ENCODE measurements at places on chromosomes 16 and 17.

- DNase-seq: no peak
Measured at GRCh38 chr17:61466246-61466645, 14.0 kb downstream of the TBX4 start.

DNA sequence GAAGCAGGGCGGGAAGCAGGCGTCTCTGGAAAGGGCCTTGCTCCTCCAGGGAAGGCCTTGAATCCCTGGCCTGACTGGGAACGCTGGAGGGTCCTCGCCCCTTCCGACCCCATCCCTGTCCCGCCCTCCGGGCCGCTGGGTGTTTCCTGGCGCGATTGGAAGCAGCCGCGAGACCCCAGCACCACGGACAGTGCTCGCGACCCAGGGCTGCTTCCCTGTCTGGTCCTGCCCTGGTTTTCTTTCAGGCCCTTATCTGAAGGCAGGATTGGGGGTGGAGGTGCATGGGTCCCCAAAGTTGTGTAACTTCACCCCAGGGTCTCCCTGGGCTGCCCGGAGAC, 2.1 kb downstream of the MGAT5B start:
- no peak for DNase-seq

DNA sequence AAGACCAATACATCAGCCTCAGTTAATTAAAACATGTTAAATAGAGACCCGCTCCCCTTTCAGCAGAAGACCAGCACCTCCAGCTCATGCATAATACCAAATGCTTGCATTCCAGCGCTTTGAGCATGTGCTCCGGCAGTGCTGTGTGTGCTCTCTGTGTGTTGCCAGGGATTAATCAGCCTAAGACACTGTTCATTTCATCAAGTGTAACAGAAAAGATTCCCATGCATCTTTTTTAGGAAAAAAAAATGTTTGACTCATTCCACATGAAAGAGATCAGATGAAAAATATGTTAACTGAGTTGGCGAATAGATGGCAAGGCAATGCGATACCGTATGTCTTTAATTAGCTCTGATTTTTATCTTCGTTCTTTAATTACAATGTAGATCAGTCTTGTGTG, 187.6 kb downstream of the RPTOR start:
- DNase-seq: peak; percentile 90

GRCh38 chr17:42928714-42929496, 28.3 kb downstream of the G6PC1 start:
- DNase-seq: peak; percentile 58

GRCh38 chr16:78142788-78143187, 43.3 kb downstream of the WWOX start:
- no peak for DNase-seq

DNA sequence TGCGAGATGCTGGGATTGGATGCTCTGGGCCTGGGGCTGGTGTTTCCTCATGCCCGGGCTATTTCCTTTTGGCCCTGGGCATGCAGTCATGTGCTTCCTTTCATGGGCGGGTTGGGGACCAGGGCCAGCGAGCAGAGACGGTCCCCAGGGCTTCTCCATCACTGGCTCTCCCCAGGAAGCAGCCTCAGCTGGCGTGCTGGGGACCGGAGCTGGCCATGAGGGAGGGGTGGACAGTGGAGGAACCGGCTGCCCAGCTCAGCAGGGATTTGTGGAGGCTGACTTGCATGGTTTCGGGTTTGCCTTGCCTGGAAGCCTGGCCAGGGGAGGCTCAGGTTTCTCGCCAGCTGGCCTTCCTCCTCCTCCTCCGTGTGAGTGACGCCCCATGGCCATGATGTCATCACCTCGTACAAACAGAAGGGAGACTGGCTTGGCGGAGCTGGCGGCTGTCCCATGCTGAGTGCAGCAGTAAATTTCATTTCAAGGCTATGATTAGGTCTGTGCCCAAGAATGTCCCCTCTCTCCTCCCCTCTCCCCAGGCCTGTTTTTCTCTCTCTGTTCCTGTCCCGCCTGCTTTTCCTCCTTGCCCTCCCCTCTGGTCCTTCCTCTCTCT, 8.9 kb upstream of the TIMP2 start:
- peak; percentile 99 for DNase-seq

GRCh38 chr17:50681263-50682200, 26.2 kb downstream of the ANKRD40 start:
- peak; percentile 72 for DNase-seq

DNA sequence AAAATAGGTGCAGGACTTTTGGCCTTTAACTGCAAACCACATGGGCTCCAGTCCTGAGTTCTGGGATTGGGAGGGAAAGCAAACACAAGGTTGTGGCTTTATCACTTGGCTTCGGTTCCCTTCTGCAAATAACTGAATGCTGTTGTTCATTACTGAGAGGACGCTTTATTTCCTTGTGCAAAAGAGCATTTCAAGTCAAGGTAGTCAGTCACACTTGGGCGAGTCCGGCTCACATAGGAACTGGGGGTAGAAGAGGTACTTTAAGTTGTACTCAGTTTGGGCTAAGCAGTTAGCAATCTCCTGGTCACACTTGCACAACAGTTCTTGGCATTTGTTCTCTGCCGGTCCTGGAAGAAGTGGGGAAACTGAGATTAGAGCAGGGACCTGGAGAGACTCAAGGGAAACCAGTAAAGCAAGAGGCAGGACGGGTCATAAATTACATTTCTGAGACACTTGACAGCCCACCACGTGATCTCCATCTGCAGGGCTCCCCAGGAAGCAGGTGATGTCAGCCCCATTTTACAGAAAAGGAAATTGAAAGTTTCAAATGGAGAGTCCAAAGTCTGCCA, 21.6 kb downstream of the PLA2G10 start:
- no peak for DNase-seq

- no peak for DNase-seq
Measured at GRCh38 chr17:12664252-12664651, 1.4 kb upstream of the MYOCD start.

Measured in foreskin fibroblast (primary cell).